ENCODE measurements at places on chromosomes 12 and 14. TPM values are rescaled to one million over a fixed set of nuclear protein-coding genes. Genes with fewer than 3 reads are reported as not detected.

- H3K4me1 ChIP-seq = no peaks in the 10 kb centered on the region
- no peak overlapping the region for H3K27ac ChIP-seq
- H3K4me3 ChIP-seq = no peak overlapping the region
- no peaks in the 10 kb centered on the region for H3K36me3 ChIP-seq
Measured at GRCh38 chr12:77697126-77697525, 133.6 kb upstream of the NAV3 start.

The TMEM229B gene
- total RNA-seq = 6.9 TPM

The AQP5 gene
- total RNA-seq = not detected

DNA sequence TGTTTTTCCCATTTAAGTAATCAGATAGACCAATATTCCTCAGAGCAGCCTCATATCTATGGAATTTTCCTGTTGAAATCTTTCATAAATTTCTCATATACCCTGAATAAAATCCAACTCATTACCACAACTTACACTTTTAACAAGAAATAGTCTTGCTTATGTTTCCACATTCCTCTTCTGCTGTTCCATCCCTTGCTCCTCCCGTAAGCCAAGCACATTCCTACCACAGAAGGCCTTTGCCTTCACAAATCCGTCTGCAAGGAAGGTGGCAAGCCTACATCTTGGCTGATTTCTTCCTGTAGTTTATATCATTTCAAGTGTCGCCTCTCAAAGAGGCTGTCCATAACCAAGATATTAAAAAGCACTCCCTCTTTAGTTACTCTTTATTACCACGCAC is 127.7 kb downstream of the C12orf50 start:
- no peaks in the 10 kb centered on the region for H3K36me3 ChIP-seq
- no peak overlapping the region for H3K27ac ChIP-seq
- H3K4me3 ChIP-seq = no peak overlapping the region
- no peaks in the 10 kb centered on the region for H3K4me1 ChIP-seq

- H3K4me1 ChIP-seq = no peaks in the 10 kb centered on the region
- no peak overlapping the region for H3K4me3 ChIP-seq
- peak overlapping the region; percentile 38 for H3K27ac ChIP-seq
- DNase-seq = no peak
Measured at GRCh38 chr14:56333359-56334292, 215.4 kb downstream of the PELI2 start.

The CIDEB gene
- 12.9 TPM for total RNA-seq

DNA sequence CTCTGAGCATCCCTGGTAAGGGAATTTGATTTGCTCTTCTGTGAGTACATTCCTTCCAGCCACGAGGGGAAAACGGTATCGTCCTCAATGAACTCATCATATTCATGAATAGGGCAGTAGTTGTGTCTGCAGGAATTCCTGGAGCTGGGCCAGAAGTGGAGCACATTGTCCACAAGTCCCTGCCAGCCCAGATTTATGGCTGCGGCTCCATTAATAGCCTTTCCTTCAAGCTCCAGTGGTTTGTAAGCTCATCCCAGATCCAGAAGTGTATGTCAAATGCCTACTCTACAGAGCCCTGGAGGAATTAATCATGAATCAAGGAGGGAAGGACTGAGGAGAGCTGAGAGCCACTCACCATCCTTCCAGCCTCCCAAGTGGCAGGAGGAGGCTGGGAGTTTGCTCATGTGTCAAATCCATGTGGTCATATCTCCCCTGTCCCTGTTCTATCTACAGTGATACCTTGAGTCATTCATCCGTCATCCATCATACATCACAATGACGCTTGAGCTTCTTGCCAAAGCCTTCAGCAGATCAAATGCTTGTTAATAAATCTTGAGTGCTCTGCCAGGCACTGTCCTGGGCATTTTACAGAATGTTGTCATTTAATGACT is 65.5 kb downstream of the SVOP start:
- H3K4me1 ChIP-seq = no peaks in the 10 kb centered on the region
- no peaks in the 10 kb centered on the region for H3K36me3 ChIP-seq
- H3K27me3 ChIP-seq = no peaks in the 10 kb centered on the region
- no peak overlapping the region for H3K27ac ChIP-seq
- no peak for DNase-seq

The ACOT6 gene
- total RNA-seq = not detected

DNA sequence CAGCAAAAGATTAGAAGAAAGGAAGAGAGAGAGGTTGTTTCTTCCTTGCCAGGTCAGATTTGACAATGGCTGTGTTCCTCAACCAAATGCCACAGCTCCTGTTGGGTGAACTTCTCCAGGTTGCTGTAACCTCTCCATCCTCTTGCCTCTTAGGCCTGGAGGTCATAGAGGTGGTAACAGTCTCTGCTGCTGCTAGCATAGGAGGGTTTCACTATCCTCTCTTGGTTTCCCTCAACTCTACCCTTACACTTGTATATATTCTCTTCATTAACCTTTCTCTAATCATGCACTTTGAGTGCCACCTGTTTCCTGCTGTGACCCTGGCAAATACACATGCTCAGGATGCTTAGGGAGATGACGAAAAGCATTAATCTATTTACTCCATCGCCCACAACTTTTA is 67.7 kb upstream of the HIF1A start:
- no peaks in the 10 kb centered on the region for H3K27me3 ChIP-seq
- no peak for DNase-seq
- H3K27ac ChIP-seq = no peak overlapping the region
- no peaks in the 10 kb centered on the region for H3K36me3 ChIP-seq

- peak within 1 kb of the TSS; percentile 87 for H3K4me3 ChIP-seq
- peak within 1 kb of the TSS; percentile 86 for H3K27ac ChIP-seq
- DNase-seq = peak; percentile 89
Measured at GRCh38 chr12:121296618-121297434, at the start of gene CAMKK2. TSS of gene CAMKK2 (minus strand) at chr12:121296709. CDS start at chr12:121274526, 22,183 bp downstream.
